ENCODE measurements at places on chromosomes 5 and 9.

DNA sequence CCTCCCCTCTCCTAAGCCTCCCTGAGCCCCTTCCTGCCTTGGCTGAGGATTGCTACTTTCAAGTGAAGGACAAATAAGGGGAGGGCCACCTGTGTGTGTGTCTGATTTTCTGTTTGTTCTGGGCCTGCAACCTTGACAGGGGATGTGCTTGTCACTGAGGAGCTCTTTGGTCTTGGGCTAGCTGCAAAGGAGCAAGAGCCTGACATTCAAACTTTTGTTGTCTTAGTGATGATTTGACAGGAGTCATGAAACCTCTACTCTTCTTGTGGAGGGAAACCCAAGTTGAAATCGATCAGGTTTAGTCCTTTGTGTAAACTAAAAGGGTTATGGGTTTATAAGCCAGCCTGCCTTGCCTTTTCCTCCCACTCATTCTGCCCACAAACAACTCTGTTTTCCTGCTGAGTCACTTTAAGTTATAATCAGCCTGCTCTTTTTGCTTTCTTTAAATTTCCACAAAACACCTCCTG is 16.9 kb downstream of the CLTA start:
- no peak for DNase-seq

GRCh38 chr5:3595006-3595961 is at the start of gene IRX1:
Gene IRX1, plus strand, starts transcription at chr5:3595832. Its CDS starts 274 bp downstream, at chr5:3596106.
- DNase-seq: no peak

DNA sequence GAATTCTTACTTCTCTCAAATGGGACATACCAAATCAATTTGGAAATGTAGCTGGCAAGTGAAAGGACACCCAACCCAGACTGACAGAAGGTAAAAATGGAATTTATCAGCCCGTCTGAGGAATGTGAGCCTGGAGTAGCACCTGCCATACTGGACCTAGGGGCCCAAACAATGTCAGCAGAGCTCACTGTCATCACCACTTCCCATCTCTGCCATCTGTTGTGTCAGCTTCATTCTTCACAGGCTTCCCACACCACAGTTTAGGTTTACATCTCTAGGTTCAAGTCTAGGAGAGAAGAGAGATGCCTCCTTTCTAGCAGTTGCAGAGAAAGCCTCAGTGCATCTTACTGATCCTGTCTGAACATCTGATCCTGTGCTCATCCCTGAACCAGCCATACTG is 222.4 kb downstream of the DOCK8 start:
- no peak for DNase-seq

- DNase-seq: no peak
Measured at GRCh38 chr5:80246001-80246758, 9.7 kb downstream of the SERINC5 start.

DNA sequence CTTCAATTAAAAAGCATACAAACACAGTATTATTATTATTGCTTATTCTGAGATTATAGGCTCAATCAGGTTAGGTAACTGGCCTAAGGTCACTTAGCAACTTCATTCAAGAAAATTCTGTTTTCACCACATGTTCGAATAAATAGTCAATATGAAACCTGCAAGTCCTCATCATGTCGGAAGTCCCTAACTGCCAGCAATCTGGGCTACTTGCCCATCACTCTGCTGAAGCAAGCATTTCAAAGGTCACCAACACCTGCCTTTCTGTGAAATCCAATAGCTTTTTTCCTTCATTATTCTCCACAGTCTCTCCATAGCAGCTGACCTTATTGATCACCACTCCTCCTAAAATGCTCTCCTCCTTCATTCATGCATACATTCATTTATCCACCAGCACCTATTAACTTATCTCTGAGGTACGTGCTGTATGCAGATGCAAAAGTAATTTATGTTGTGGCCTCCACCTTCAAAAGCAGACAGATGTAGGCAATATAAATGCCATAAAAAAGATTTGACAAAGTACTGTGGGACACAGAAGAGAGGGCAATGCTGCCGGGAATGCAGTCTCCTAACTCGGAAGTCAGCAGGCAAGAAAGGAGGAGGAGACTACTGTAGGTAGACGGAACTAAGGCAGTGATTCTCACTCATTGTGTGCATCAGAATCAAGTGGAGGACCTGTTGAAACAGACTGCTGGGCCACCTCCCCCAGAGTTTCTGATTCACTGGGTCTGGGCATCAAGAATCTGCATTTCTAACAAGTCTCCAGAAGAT is 310.9 kb downstream of the BNC2 start:
- DNase-seq: no peak

DNA sequence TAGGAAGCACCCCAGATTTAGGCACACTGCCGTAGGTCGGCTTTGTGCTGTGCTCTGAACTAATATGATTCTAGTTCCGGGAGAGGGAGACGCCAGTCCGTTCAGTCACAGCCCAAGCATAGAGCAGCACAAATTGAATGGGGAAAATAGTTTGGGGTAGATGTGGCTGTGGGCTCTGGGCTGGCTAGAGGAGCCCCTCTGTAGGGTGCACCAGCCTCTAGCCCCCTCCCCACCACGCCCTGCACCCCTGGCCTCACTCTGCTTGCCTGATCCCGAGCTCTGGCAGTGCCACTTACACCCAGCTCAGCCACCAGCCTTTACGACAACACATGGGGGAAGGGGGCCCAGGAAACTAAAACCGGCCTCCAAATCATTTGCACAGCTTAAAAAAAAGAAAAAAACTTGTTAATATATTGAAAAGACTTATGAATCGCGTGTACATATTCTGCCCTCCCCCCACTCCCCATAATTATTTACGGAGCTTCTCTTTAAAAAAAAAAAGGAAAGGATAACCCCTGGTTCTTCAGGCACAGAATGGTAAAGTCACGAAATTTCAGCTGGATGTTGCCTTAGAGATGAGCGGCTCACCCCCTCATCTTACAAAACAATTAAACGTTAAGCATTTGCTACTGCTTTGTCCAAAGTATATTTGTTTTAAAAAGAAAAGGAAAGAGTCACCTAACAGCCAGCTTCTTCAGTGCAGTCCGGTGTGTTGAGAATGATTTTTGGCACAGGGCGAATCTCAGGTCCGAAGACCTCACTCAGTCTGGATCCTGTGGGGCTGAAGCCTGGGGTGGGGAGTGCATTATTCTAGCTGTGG is 3.5 kb downstream of the LMX1B start:
- no peak for DNase-seq

GRCh38 chr5:118789366-118789765 is 199.0 kb downstream of the DTWD2 start:
- DNase-seq: no peak

DNA sequence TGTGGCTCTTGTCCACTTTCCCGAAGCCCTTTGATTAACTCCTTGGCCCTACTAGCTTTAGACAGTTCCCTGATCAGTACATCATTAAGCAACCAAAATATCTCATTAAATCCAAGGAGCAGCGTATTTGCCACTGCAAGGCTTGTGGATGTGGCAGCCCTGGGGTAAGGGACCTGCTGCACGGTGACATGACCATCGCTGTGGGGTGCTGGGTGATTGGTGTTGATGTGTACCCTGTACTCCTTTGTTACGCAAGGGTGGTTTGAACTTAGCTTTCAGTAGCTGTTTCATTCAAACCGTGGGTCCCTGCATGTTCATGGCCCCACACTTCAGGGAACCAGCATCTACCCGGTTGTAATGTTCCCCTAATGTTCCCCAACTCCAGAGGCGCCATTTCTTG is 41.0 kb downstream of the OTULIN start:
- no peak for DNase-seq

DNA sequence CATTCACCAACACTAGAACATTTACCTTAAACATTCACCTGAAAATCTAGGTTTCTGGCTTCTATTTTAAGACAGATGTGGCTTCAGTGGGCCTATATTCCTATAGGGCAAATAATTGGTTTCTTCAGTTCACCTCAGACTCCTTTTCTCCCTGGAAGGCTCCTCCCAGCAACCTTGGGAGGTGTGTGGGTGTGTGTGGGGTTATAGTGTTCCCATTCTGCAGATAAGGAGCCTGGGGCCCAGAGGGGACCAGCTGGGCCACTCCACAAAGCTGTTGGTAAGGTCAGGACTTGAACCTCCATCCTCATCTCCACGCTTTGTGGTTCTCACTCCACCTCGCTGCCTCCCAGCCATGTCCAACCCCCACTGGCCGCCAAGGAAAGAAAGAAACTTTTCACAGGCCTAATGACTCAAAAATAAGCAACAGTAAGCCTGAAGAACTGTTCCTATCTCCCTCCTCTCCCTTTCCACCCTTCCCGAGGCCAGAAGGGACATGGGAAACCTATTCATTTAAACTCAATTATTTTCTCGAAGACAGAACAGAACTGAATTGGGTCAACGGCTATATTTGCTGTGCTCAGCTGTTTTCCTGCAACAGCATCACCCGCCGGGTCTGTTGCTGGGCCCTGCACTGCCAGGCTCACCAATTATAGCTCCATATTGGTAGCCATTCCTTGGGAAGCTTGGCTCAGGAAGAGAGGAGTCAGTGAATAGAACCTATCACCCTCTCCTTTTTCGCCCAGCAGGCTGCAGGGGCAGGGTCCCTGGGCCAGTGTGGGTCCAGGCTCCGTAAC is 78.5 kb downstream of the DAB2IP start:
- DNase-seq: no peak

DNA sequence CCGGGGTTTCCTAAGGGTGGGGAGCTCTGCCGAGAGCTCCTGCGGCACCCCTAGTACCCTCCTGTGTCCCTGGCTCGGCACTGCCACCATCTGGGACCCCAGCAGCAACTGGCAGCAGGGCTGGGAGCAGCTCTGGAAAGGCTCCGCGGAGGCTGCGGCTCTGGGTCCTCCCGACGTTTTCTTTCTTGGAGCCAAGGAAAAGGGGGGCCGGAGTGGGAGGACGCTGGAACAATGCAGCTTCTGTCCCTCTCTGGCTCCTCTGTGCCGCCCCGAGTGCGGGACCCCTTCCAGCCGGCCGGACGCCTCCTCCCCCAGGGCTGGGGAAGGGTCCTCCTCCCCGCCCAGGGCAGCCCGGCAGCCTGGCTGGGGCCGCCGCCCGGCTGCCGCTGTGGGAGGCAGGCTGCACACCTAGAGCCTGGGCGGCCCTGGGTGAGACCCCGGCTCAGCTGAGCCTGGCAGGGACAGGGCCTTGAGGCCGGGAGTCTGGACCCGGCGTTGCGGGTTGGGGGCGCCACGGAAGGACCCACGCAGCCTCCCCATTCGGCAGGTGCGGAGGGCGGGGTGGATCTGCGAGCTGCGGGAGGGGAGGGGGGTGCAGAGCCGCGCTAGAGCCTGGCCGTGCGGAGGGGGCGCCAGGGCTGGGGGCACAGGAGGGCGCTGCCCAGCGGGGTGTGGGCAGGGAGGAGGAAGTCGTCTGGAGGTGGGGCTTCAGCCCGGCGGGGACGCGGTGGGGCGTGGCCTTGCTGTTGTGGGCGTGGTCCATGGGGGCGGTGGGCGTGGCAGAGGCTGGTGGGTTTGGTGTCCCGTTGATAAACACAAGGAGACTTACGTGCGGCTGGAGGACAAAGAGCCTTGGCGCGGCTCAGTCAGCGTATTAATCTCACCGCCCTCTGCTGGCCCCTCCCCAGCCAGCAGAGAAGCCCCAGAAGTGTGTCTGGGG is 15.1 kb downstream of the GPSM1 start:
- DNase-seq: no peak

DNA sequence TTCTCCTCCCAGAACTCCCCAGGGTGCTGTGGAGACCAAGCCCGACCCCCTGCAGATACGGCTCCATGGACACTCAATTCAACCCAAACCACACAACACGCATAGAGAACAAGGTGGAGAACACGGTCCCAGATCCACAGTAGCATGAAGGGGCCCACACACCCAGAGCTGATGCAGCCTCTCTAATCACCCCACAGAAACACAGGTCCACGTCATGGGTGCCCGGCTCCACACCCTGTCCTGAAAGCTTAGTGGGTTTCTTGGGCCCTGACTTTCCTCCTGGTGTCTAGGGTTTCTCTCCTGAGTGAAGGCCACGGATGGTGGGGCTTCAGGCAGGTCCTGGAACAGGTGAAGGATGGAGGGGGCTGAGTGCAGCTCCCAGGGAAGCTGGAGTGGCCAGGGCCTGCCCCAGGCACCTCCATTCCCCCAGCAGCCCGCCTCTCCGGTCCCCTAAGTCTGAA is 1.5 kb upstream of the SLC23A1 start:
- DNase-seq: no peak

GRCh38 chr9:78288214-78288892 is 8.6 kb upstream of the PSAT1 start:
- no peak for DNase-seq

DNA sequence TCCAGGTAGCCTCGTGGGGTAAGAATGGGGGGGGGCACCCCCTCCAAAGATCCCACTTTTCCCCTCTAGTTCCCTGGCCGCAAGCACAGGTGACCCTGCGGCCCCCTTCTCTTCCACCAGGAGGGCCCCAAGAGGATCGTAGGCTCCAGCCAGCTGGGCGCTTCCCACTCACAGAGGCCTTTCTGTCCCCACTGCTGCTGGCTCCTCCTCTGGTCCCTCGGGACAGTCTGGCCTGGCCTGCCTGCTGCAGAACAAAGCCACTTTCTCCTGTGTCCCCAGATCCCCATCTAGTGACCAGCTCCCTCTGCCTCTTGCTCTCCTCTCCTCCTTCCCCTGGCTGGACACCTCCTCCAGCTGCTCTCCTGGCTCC is 534 bp upstream of the SAPCD2 start:
- no peak for DNase-seq

- DNase-seq: no peak
Measured at GRCh38 chr5:171857489-171857876, 71.9 kb downstream of the SMIM23 start.

DNA sequence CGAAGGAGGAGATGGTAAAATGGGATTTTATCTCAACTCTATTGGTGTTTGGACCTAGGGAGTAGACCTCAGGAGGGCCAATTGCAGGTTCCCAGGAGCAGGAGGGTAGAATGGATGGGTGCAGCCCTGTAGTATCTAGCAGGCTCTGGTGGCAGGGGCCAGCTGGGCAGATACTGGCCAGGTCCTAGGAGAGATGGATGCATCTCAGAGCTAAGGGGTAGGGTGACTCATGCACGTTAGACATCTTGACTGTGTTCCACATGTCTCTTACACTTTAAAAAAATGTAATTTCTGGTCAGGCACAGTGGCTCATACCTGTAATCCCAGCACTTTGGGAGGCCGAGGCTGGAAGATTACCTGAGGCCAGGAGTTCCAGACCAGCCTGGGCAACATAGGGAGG is 22.4 kb downstream of the PSD2 start:
- DNase-seq: no peak

DNA sequence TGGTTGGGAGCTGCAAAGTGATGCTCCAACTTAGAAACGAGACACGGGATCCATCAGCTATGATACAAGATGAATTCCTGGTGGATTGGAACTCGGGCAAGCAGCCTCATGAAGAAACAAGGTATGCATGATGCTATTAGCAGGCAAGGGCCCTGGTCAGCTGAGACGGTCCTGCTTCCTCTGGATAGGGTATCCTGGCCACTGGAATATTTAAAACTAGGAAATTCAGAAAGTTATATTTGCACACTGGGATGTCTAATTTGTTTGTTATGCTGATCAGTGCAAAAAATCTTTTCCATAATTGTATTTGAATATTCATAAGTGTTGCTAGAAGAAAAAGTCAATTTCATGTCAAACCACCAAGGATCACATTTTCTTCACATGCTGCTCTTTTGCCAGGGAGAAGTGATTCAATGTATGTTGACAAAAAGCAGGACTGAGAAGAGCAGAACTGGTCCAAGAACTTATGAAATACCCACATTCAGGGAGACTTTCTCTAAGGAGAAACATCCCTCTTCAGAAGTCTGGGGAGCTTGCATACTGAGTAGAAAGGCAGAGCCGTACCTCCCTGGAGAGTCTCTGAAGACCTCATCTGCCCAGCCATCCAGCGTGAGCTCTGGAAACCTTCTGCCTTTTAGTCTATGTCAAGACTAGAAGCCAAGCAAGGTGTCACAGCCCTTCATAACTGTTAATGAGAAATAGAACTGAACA is 6.7 kb upstream of the NXNL2 start:
- DNase-seq: no peak

- DNase-seq: no peak
Measured at GRCh38 chr9:87615547-87616148, 110.3 kb upstream of the CTSL start.

GRCh38 chr9:110028271-110028670 is 179.7 kb downstream of the C9orf152 start:
- DNase-seq: no peak
